Upper lobe of left lung (tissue), 6 donors: ENCODE measurements at places on chromosomes 2 and 18.
A peak's percentile ranks its signal among the peaks of the same experiment; 100 is the strongest.

- H3K27me3 ChIP-seq: no peaks in the 10 kb centered on the region
- no peaks in the 10 kb centered on the region for H3K4me1 ChIP-seq
- no peak for DNase-seq
- no peaks in the 10 kb centered on the region for H3K36me3 ChIP-seq
- H3K27ac ChIP-seq: no peak overlapping the region
Measured at GRCh38 chr2:227942021-227942420, 70.6 kb downstream of the DAW1 start.

DNA sequence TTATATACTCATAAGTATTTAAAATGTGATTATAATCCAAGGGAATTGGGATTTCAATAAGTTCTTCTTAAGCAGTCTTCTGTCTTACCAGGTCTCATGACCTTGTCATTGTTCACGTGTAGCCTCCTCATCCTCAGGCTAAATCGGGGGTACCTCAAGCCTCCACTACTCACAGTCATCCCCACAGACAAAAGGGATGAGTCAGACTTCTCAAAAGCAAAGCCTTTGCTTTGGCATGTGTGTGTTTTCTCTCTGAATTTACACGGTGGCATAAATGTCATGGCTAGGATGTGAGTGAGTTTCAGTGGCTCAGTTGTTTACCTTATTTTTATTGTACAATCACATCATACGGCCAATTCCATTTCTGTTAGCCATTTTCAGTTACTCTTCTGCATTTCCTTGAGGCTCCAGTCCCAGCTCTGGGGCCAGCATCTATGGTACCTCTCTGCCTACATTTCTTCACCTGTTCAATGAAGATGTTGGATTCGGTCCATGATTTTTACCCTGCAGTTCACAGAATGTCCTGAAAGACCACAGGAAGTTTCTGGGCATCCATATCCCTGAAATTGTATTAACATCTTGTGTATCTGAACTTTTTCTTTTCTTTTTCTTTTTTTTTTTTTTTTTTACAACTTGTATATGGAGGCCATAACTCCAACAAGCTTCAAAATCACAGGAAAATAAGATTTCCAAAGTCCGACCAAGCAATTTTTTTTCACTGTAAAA, 195.3 kb downstream of the FHOD3 start:
- no peaks in the 10 kb centered on the region for H3K27me3 ChIP-seq
- H3K4me3 ChIP-seq: no peak overlapping the region
- no peak for DNase-seq
- no peak overlapping the region for H3K27ac ChIP-seq
- H3K4me1 ChIP-seq: no peaks in the 10 kb centered on the region

DNA sequence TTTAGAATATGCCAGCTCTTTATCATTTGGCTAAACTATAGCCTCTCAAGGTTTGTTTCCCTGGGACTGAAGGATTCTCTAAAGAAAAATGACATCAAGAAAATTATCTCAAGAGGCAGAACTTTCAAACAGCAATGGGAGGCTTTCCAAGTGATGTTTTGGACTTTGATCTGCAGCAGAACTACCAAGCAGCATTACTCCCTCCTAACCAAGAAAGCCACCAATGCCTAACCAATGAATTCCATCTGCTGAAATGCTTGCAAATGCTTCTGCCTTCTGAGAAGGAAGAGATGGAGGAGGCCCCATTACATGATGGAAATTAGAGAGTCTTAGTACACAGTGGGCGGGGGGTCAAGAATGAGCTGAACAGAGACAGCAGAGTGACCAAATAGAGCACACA, 95.1 kb upstream of the SLC35G4 start:
- no peak for DNase-seq
- no peak overlapping the region for H3K27ac ChIP-seq
- H3K27me3 ChIP-seq: no peaks in the 10 kb centered on the region
- no peak overlapping the region for H3K4me3 ChIP-seq

DNA sequence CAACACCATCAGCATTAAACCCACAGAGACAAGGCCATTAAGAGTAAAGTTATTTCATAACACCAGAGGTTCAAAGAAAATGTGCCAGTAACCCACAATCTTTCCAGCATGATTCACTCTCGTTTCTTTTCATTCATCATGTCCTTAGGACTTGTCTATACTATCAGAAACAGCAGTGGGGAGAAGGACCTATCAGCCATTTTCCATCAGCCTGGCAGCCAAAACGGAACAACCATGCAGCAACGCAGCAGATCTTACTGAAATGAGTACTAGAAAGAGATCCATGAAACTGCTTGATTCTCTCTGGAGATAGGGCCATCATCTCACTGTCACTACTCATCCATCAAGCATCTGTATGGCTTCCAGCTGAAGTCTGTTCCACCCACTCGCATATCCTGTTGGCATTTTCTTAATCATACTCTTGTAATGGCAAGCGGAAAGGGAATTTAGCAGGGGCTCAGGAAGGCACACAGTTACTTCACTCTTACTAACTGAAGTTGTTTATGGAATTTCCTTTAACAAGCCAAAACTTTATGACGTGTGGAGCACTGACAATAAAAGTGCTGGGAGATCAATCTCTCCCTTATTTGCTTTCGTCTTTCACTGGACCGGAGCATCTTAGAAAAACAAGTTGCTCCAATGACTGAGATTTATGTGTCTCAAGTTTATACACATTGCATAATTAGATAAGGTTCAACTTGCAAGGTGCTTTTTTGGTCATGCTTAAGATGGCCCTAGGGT, 69.7 kb downstream of the EPHA4 start:
- H3K36me3 ChIP-seq: no peaks in the 10 kb centered on the region
- H3K27me3 ChIP-seq: no peaks in the 10 kb centered on the region
- peak overlapping the region; percentile 75 for H3K27ac ChIP-seq
- no peaks in the 10 kb centered on the region for H3K4me1 ChIP-seq
- H3K4me3 ChIP-seq: no peak overlapping the region

DNA sequence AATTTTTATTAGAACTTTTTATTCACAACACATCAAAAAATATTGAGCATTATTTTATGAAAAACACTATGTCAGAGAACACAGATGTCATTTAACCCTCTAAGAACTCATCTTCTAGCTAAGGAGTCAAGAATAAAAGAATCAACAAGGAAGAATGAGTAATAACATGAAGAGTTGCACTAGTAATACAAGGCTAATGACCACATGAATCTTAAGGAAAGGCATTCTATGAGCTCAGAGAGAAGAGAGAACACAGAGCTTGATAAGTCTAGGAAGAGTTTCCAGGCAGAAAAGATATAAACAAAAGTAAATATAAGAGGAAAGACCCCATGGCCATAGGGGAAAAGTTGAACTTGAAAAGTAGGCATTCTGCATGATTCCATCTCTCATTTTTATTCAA, 166.5 kb downstream of the MAIP1 start:
- H3K27me3 ChIP-seq: no peaks in the 10 kb centered on the region
- no peaks in the 10 kb centered on the region for H3K36me3 ChIP-seq
- H3K4me1 ChIP-seq: no peaks in the 10 kb centered on the region
- H3K4me3 ChIP-seq: no peak overlapping the region

GRCh38 chr2:149219856-149220255, 110.5 kb upstream of the LYPD6 start:
- no peaks in the 10 kb centered on the region for H3K27me3 ChIP-seq
- no peak for DNase-seq
- no peak overlapping the region for H3K27ac ChIP-seq
- no peak overlapping the region for H3K4me3 ChIP-seq
- H3K36me3 ChIP-seq: no peaks in the 10 kb centered on the region
